Left cardiac atrium (tissue), 4 donors: ENCODE measurements at places on chromosomes 4 and X.

- DNase-seq: peak; percentile 29
These were observed 124.0 kb upstream of the CLNK start for GRCh38 chr4:10808591-10808990.

- no peak for DNase-seq
These were observed 28.4 kb downstream of the PROM1 start for GRCh38 chr4:16055471-16055870.

DNA sequence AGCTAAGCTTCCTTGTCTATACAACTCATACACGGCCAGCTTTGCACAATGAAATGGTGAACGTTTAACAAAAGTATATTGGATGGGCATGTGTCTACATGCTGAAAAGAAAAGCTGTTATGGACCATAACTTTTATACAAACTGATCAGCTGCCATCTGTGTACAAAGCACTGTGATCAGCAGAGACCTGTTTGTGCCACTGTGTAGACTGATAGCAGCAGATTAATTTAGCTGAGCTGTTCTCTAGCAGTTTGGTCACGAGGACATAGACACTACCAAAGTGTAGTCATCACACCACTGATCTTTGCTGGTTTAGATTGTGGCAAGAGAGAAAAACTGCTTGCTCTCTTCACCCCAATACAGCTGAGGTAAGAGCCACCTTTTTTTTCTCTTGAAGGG is 124.5 kb downstream of the RAPGEF2 start:
- no peak for DNase-seq

DNA sequence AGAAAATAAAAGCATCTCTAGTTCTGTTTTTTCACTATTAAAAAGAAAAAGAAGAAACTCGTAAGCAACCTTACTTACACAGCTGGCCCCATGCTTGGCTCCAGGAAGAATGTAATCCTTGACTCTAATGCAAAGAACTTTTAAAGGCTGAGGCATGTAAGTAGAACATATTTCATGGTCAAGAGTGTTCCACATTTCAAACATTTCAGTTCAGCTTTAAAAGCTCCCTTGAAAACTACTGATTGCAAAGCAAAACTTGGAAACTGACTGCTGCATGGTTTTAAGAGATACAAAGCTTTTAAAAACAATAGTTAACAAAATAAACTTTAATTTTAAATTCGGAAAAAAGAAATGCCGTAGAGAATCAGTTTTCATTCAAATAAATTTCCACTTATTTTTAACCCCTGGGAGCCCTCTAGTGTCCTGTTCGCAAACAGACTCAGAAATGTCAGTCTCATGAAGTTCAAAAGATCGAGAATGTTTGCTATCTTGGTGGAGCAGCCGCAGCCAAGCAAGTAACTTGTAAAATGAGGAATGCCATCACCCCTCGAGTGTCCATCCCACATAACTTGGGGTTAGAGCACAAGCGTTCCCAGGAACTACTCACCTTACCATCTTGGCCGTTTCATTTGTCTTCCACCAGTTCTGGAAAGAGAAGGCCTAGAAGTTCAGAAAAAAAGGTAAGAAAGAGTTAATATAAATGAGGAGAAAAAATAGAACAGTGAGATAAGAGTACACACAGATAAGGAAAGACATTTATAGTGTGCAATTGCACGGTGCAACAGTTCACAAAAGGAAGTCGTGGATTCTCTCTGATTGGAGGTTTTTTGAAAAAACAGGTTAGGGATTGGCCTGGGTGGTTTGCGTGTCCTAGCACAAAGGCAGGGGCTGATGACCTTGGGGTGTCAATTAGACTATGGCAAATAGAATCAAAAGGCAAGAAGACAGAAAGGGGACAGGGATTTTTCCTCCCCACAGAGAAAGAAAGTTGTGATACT is at the start of gene GASK1B:
Gene GASK1B (minus strand): TSS at position 765 of the 998 bp plus-strand sequence. CDS start 1,650 bp downstream, outside the sequence.
- DNase-seq: no peak

DNA sequence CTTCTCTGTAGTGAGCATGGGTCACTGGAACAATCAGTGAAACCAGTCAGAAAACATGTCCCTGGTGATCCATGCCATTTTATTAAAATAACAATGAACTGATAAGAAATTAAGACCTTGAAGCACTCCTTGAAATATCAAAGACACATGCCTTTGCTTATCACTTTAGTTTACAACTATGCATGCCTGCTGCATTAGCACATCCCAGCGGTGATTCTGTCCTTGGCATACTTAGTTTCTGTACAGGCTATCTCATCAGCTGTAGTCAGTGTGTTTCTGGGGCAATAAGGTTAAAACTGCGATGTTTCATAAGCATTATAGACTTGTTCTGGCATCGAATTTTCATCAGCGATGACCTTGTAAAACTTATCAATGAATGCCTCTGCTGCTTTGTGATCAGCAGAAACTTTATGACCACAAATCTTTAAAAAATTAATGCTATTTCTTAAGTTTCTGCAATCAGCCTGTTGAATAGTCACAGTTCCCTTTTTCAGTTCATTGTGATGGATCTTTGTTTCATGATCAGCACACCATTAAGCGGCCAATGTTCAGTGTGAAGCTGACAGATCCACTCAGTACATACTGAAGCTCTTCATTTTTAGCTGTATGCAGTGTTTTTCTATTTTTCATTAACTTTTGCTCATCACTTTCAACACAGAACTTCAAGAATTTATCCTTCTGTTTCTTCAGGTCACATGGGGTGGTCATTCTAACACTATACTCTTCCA is 150.5 kb downstream of the RNF150 start:
- DNase-seq: no peak

DNA sequence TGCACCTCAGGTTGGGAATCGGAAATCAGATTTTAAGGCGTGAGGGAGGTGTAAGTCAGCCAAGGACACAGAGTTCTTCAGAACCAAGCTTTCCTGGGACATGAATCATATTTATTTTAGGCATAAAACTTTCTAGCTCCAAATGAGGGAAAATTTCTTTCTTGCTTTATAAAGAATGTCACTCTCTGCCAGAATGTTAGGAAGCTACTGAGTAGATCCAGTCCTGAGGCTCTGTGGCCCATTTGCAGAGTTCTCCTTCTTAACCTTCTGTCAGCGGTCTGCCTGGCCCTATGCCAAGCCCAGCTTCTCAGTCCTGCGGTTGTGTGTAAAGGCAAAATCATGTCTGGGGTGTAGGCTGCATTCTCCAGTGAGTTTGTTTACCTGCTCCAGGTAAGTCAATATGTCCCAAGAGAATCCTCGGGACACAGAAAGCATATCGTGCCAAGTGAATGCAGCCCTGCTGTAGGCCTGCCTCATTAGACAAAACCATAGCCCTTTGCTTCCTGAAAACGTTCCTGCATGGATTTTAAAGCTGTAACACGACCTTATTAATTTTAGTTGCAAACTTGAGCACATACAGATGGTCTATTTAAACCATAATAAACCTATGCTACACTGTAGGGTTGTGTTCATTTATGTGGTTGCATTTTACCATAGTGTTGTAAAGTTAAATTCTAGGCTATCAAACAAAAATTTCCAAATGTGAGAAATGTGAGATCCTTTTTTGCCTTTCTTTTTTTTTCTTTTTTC is 29.2 kb upstream of the CCNI start:
- DNase-seq: peak; percentile 63

GRCh38 chr4:55546756-55547465 is at the start of gene CLOCK:
CLOCK (minus strand) TSS chr4:55546909; CDS start chr4:55482785, 64,124 bp downstream.
- DNase-seq: peak; percentile 92

DNA sequence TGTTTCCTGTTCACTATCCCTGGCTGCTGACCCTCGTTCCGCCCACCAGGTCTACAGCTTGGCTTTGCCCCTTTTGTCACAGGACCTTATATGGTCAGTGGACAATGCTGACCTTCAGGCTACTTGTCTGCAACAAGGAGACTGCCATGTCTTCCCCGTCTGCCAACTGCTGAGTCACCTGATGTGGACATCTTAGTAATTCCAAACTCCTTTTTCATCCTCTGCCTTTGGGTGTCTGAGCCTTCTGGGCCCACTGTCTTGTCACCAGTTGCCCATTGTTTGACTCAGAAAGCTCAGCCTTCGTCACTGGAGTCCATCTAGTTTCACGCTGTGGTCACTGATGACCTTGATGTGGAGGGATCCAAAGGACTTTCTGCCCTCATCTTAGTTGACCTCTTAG is 30.2 kb downstream of the GPRIN3 start:
- DNase-seq: no peak

GRCh38 chr4:118968005-118968404 is 79.4 kb downstream of the SYNPO2 start:
- peak; percentile 46 for DNase-seq

DNA sequence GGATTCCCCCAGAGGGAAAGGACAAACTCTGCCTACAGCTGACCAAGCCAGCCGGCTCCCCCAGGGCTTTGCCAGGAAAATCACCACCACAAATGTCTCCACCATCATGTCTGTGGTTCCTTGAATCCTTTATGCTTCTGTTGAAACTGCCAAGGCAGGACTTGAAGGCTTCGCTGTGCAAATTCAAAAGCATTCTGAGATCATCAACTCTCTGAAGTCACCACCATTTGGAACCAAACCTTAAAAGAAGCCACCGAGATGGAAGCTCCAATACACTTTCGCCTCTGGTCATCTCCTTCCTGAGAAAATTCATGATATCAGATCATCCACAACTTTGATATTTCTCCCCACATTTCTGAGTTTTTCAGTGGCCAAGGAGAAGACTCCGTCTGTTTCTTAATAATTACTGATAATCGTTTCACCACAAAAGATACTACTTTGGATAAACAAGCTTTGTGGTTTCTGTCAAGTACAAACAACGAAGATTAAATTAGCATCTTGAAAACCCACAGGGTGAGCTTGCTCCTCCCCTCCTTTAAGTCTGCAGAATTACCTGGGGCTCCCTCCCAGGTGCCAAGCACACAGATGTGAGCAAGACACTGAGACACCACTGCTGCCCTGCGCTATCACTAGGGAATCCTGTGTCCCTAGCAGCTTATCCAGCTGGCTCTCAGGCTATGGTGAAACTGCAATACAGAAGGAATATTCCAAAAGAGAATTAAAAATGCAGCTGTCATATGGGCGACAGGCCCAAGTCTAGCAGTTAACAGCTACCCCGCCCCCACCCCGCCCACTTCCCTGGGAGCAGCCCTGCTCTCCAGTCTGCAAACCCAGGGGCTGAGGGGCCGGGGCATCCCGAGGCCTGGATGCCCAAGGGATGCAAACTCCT is 125.0 kb upstream of the TBL1X start:
- peak; percentile 43 for DNase-seq

- no peak for DNase-seq
These were observed 22.2 kb downstream of the PDGFC start for GRCh38 chr4:156949373-156949814.
